ENCODE measurements at places on chromosomes 11 and 22.

DNA sequence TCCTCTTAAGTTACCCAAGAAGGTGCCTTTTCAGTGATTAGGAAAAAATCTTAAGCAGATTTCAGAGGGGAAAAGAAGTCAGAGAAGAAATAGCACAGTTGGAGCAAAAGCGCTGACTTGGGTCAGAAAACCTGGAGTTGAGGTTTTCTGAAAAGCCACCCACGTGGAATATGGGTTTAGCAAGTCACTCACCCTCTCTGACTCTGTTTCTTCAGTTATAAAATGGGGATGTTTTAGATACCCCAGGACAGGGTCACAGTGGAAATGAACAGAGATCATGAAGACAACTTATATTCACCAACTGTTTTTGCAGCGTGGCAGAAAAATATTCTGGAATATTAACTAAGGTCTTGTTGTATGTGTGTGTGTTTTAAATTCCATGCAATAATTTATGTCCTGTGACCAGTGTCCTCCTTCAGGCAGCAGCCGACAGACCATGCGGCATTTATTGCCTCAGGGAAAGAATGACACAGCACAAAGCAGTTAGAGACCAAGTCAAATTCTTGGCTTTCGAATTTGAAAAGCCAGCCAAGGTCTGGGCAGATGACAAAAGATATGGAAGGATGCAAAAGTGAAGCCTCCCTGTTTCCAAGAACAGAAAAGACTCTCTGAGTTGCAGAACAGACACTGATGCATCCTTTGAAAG, 119.9 kb downstream of the MIAT start:
- DNase-seq: no peak

DNA sequence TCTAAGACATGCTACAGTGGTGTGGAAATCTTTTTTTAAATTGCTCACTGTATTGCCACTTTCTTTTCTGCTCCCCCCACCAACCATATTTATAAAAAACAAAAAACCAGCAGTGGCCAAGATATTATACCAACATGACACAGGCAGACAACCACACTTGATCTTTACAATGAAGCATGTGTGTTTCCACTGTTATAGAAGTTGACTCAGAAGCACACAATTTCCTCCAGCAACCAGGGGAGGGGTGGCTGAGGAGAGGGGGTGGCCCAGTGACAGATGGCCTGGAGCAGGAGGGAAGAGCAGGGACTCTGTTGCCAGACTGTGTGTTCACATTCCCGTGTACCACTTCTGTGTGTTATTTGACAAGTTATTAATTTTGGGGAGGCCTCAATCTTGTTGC, 14.8 kb downstream of the CD59 start:
- DNase-seq: no peak

DNA sequence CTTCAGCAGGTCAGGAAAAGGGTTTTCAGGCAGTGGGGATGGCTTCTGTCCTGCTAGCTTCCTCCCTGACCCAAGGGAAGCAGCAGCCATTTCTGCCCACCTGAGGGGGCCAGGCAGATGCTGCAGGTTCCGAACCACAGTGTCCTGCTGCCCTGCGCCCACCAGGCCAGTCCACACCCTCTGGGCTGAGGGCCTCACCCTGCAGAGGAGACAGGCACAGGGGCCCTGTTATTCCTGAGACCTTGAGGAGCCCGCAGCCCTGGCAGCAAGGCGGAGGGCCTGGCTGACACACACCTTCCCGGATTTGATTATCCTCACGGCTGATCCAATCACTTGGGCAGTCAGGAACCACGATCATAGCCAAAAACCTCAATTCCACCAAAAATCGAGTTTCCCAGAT, 725.8 kb downstream of the BRD1 start:
- DNase-seq: no peak

GRCh38 chr22:38126928-38127668, 16.6 kb upstream of the BAIAP2L2 start:
- no peak for DNase-seq

- DNase-seq: no peak
Measured at GRCh38 chr11:130865774-130866114, 50.5 kb downstream of the SNX19 start.

GRCh38 chr22:29309332-29310064, 3.0 kb downstream of the GAS2L1 start:
- no peak for DNase-seq

DNA sequence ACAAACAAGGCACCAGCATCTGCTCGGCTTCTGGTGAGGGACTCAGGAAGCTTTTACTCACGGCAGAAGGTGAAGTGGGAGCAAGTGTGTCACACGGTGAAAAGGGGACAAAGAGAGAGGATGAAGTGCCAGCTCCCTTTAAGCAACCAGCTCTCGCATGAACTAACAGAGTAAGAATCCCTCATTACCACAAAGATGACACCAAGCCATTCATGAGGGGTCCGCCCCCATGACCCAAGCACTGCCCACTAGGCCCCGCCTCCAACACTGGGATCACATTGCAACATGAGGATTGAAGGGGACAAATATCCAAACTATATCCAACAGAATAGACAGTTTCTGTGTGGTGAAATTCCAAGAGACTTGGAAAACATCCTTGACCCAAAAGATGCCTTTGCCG, 198.2 kb upstream of the POU2AF2 start:
- no peak for DNase-seq
